Cardiac muscle cell (in vitro differentiated cells and primary cell): ENCODE measurements at places on chromosomes 7 and 10.

GRCh38 chr7:158595068-158595467 is 7.4 kb upstream of the PTPRN2 start:
- DNase-seq, result no peak

DNA sequence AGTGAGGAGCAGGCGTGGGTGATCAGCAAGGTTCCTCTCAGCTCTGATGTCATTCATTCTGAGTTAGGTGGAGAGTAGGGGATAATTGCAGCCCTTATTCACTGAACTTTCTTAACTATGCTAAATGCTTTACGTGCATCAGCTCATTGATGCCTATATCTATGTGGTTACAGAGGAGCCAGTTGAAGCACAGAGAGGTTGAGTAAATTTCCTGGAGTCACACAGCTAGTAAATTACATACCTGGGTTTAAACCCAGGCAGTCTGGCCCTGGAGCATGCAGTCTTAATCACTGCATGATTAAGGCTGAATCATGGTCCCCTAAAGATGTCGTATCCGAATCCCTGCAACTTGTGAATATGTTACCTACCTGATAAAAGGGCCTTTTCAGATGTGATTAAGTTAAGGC is 99.6 kb downstream of the GRK5 start:
- DNase-seq, result no peak

GRCh38 chr7:44969049-44969700 is 9.6 kb downstream of the MYO1G start:
- no peak for DNase-seq

- DNase-seq, result no peak
Measured at GRCh38 chr7:22990588-22990949, 23.4 kb downstream of the HYCC1 start.

DNA sequence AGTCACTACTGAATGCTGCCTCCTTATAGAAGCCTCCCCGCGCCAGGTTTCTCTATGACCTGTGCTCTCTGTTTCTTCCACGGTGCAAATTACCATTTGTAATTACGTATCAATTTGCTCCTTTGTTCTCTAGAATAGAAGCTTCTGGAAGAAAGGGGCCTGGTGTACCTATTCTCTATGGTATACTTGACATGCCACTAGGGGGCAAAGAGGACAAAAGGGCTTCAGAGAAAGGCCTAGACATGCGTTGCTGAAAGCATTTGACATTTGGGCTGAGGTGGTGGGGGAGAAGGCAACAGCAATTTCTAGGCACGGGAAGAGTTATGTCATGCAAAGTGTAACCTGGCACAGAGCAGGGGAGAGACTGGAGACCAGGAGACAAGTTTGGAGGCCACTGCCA is 148.7 kb downstream of the WDR11 start:
- DNase-seq, result no peak

DNA sequence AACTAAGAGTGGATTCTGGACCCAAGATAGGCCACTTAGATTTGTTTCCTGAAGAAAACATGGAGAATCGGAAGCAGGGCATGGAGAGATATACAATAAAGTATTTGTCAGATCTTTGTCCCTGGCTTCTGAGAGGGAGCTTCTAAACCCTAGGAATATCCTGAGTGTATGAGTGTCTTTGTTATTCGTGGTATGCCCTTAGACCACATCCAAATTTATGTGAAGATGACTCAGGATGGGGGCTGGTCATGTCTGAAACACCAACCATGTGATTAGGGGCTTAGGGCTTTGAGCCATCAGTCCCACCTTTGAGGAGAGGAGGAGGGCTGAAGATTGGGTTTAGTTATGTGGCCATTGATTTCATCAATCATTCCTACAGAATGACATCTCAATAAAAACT is 69.7 kb upstream of the PLPP4 start:
- DNase-seq, result no peak

- DNase-seq, result no peak
Measured at GRCh38 chr7:112112822-112113255, 93.4 kb downstream of the DOCK4 start.

GRCh38 chr7:155437836-155438235 is 20.1 kb upstream of the EN2 start:
- no peak for DNase-seq

- DNase-seq, result no peak
Measured at GRCh38 chr7:107744345-107744750, 406 bp downstream of the CBLL1 start.

DNA sequence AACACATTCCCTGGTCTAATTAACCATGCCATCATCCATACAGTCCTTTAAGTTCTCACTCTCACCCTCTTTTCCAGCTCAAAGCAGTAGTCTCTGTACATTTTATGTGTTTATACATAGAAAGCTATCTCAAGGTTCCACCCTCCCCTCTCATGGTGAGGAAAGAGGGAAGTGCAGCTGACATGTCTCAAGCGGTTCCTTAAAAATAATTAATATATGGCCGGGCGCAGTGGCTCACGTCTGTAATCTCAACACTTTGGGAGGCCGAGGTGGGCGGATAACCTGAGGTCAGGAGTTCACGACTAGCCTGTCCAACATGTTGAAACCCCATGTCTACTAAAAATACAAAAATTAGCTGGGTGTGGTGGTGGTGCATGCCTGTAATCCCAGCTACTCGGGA is 36.7 kb downstream of the ZC3HAV1 start:
- no peak for DNase-seq

GRCh38 chr10:110779489-110779888 is 92.2 kb upstream of the PDCD4 start:
- no peak for DNase-seq

- DNase-seq, result peak; percentile 37
Measured at GRCh38 chr10:18157881-18158280, 17.7 kb downstream of the CACNB2 start.

DNA sequence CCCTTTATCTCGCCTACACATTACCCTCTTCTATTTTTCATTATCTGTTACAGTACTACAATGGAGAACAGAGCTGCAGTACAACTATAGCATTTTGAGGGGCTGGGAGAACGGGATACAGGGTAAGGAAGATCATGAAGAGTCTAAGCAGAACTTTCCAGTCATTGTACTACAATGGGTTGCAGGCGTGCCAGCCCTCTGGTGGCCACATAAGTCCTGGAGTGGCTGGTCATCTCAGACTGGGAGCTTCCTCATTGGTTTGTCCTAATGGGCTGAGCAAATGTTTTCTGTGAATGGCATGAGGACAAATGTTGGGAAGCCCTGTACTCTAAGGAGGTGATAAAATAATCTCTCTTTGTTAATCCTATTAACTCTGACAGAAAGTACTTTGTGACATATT is 33.0 kb downstream of the TMEM106B start:
- peak; percentile 17 for DNase-seq

- peak; percentile 76 for DNase-seq
Measured at GRCh38 chr7:42107484-42108240, 129.3 kb downstream of the GLI3 start.

DNA sequence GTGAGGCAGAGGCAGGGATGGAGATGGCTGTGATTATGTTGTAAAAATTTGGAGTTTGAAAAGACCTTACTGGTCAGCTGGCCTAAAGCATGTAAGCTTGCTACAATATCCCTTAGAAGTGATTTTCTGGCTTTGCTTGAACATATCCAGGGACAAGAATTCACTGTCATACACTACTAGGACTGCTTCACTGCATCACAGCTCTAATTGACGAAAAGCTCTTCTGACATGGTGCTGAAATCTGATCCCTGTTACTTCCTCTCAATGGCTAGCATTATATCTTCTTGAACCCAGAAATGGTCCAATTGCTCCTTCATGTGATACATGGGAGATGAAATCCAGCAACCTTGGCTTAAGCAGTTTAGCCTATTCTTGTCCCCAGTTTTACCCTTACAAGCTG is 197.7 kb upstream of the HPS1 start:
- DNase-seq, result no peak

- no peak for DNase-seq
Measured at GRCh38 chr7:91912494-91912893, 28.2 kb upstream of the AKAP9 start.

- no peak for DNase-seq
Measured at GRCh38 chr10:125448596-125448995, 234.4 kb downstream of the TEX36 start.

DNA sequence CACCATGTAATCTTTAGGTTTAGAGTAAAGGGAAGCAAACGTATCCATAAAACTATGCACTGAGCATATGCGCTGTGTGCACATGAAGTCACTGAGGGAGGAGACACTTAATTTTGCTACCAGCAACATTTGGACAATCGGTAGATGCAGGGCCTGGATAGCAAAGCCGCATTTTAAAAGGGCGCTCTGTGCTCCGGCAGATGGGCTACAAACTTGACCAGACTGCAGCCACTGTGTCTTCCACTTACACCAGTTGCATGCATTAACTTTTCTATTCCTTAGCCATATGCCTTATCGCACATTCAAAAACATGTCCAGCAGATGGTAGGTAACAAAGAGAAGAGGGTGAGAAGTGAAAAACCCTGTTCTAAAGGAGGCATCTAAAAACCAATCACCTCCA is 18.3 kb downstream of the FAM171A1 start:
- no peak for DNase-seq

- DNase-seq, result peak; percentile 15
Measured at GRCh38 chr10:125936331-125936730, 40.0 kb downstream of the FANK1 start.

DNA sequence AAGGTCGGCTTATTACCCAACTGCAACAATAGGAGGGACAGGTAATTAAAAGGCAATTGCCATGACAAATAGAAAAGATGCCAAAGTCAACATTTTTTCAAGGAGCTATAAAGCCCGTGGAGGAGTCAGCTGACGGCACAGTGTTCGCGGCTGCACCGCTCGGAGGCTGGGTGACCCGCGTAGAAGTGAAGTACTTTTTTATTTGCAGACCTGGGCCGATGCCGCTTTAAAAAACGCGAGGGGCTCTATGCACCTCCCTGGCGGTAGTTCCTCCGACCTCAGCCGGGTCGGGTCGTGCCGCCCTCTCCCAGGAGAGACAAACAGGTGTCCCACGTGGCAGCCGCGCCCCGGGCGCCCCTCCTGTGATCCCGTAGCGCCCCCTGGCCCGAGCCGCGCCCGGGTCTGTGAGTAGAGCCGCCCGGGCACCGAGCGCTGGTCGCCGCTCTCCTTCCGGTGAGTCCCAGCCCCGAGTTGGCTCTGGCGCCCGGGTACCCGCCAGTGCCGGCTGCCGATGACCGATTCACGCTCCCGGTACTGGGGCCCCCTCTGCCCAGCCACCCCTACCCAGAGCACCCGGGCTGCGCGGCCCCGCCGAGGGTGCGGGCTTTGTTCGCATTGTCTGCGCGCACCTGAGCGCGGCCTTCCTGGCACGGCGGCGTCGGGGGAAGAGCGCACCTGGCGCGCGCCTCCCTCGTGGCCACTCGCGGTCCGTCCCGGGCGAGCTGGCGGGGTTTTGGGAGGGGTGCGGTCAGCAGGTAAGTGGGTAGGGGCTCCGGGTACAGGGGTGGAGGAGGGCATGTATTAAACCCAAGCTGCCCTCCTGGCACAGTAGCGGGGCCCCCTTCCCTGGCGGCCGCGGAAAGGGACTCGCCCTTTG is at the start of gene VWA2:
Gene VWA2, plus strand, starts transcription at position 138 of the 877 bp plus-strand sequence. CDS start 9,460 bp downstream, outside the sequence.
- no peak for DNase-seq

DNA sequence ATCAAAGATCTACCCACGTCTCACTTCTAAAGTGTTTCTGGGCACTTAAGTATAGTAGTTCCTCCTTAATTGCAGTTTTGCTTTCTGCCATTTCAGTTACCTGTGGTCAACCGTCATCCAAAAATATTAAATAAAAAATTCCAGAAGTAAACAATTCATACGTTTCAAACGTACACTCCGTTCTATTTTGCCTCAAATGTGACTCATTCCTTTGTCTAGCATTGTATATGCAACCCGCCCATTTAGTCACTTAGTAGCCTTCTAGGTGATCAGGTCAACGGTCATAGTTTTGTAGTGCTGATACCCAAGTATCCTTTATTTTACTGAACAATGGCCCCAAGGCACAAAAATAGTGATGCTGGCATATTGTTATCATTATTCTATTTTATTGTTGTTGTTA is 33.8 kb downstream of the HGF start:
- no peak for DNase-seq
